Retinal pigment epithelial cell (primary cell): ENCODE measurements at places on chromosomes 13 and 19.

GRCh38 chr13:29676941-29677452 is 81.5 kb upstream of the SLC7A1 start:
- no peak for DNase-seq

GRCh38 chr19:47239610-47240296 is 8.8 kb upstream of the BBC3 start:
- no peak for DNase-seq

DNA sequence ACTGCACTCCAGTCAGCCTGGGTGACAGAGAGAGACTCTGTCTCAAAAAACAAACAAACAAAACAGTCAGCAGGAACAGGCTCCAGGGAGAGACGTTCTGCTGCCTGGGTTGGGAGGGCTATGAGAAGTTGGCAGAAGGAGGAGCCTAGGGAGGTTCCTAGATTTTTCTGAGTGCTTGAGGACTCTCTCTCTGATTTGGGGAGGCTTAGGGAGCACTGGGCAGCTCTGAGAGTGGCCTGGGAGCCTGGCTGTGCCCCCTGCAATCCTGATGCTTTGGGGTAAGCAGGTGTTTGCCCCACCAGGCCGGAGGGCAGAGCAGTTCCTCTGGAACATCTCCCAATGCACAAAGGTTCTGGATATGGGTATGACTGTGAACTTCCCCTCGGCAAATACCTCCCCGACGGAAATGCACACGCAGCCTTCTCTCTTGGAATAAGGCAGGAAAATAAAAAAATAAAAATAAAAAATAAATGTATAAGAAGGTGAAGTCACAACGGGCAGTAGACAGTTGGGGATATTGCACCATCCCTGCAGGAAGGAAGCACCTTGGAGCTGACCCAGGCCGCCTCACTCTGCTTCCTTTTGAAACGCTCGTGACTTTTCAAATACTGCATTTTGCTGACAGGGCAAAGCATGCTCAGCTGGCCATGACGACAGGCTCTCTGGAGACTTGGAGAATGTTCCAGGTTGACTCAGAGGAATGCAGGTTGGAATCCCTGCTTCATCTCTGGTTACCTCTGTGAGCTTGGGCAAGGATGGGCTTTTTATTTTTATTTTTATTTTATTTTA is 26.5 kb upstream of the HOMER3 start:
- no peak for DNase-seq

GRCh38 chr13:64928696-64929499 is 2301.2 kb downstream of the PCDH9 start:
- DNase-seq, result no peak

GRCh38 chr13:56102641-56103040 is 1038.1 kb upstream of the PRR20A start:
- no peak for DNase-seq

GRCh38 chr13:96672016-96672415 is 322.3 kb downstream of the OXGR1 start:
- no peak for DNase-seq

- DNase-seq, result no peak
These were observed 15.4 kb downstream of the AP1M1 start for GRCh38 chr19:16213076-16213475.

DNA sequence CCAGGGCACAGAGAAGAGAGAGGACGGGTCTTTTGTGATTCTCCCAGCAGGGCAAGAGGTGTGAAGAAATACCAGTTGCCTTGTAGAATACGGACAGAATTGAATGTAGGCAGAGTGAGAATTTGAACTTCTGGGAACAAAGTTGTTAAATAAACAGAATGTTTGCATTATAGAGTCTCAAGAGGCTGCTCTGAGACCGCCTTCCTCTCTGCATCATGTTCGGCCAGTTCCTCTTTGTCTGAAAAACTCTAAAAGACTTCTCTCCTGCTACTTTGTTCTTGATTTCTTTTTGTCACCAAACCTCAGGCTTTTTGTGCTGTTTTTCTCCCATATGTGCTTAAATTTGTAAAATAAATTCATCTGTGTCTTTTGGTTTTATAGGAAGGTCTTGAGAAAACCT is 256.4 kb downstream of the DLEU7 start:
- no peak for DNase-seq

GRCh38 chr13:103794526-103794925 is 728.3 kb upstream of the SLC10A2 start:
- no peak for DNase-seq

- DNase-seq, result no peak
These were observed 95.7 kb upstream of the CLDN10 start for GRCh38 chr13:95456815-95457214.

- DNase-seq, result no peak
These were observed 14.2 kb downstream of the ONECUT3 start for GRCh38 chr19:1767464-1767933.

- peak; percentile 52 for DNase-seq
These were observed 248.8 kb downstream of the DACH1 start for GRCh38 chr13:71618159-71618558.

- no peak for DNase-seq
These were observed 12.0 kb downstream of the B3GNT3 start for GRCh38 chr19:17806945-17807344.

DNA sequence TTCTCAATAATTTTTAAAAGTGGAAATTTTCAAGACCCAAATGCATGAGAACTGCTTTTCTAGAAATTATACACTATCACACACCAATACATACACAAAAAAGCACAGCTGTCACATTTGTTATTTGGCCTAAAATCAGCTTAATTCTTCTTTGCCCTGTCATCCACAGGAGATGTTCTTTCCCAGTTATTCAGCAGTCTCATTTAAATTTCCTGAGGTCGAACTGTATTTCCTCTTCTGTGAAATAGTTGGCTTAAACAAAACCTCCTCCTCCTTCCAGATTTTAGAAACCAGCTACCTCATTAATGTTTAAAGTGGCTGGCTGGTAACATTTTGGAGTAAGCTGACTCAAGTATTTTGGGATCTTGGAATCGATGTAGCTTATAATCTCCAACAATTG is 39.1 kb downstream of the SMAD9 start:
- no peak for DNase-seq

DNA sequence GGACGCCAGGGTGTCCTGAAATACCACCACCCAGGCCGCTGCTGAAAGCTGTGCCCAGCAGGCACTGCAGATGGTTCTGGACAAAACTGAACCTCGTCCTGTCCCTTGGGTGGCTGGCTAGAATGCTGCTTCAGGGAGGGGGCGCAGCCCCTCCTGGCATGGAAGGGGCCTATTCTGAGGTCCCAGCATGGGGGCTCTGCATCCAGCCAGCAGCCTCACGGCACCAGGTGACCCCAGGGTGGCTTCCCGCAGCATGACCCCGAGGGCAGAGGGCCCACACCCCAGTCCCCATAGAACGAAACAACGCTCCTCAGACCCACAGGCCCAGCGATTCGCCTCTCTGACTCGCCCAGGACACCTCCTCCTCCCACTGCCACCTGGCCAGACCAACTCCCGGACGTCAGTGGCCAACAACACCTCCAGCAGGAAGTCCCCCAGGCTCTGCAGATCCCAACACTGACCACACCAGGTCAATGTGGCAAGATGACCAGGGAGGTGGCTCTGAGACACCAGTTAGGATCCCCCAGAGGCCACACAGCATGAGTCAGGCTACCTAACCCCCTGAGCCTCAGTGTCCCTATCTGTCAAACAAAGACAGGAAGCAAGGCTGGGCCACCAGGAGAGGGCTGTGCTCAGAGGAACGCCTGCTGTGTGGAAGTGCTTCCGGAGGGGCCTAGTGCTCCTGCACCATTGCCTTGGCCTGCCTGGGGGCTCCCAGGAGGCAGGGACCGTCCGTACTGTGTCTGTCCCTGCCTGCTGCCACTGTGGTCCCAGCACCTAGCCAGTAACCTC is 6.1 kb downstream of the MKNK2 start:
- no peak for DNase-seq

DNA sequence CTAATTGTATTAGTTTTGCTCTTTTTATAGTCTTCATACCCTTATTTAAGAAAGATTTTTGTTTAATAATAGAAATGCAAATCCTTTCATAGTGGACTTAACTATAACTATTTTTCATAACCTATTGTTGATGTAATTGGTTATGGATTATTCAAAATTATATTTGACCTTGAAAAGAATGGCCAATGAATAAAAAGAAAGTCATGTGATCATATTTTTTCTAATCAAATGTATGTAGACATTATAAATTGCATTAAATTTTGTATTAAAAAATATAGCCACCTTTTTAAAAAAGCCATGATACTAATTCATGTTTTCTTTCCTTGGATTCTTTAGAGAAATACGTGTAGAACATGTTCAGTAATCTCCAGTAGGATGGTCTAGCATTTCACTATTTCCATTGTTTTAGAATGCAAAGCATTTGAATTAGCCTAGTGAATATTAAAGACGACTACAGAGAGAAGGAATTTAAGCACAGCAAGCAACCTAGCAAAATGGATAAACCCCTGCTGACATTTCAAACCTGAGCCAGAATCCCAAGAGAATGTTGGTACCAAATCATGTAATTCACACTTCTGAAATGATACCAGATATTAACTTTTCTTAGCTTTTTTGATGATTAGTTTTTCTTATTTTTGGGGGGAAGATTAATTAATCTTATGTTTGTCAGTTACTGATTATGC is 1297.4 kb upstream of the MIR17HG start:
- DNase-seq, result no peak

DNA sequence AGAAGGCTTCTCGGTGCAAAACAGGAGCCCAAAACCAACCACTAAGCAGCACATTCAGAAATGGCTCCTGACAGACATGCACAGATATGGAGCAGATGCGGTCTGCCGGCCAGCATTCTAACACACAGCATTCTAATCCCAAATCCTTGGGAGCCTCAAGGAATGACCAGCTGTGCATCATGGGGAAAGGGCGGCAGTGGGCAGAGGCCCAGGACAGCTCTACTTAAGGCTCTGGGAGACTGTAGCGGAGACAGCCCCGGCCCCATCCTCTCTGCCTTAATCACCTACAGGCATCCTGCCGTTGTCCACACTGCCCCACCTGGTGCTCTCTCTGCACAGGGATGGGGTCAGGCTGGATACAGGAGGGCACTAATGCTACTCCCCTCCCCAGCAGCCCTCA is 1016.0 kb downstream of the UQCRFS1 start:
- no peak for DNase-seq

- DNase-seq, result no peak
These were observed 104.4 kb downstream of the KLF5 start for GRCh38 chr13:73162912-73163911.

DNA sequence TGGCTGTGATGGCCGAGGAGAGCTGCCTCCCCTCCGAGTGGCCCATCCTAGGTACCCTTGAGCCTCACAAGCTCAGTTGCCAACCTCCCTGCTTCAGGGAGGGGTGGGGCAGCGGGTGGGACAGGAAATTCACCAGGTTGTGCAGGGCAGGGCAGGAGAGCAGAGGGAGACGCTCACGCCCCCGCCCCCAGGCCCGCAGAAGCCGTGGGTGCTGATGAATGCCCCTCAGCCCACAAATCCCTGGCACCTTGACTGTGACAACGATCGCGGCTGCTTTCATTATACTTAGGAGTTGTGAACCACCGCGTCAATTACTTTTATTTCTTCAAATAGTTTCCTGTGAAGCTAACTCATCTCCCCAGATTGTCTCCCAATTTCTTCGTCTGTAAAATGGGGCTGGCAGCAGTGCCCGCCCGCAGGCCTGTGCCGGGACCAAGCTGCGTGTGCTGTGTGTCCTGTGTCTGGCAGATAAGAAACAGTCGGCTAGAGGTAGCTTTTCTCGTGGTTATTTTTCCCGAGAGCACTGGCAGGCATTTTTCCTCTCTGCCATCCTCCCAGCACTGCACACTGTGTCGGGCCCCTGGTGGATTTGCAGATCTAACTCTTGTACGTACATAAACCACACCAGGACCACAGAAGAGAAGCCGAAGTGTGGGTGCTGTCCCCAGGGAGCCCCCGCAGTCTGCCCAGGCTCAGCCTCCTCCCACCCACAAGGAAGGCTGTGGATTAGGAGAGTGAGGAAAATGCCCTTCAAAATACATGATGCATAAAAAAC is 7.9 kb upstream of the RASA3 start:
- DNase-seq, result no peak

- DNase-seq, result no peak
These were observed 1.7 kb downstream of the PTOV1 start for GRCh38 chr19:49852631-49853126.

DNA sequence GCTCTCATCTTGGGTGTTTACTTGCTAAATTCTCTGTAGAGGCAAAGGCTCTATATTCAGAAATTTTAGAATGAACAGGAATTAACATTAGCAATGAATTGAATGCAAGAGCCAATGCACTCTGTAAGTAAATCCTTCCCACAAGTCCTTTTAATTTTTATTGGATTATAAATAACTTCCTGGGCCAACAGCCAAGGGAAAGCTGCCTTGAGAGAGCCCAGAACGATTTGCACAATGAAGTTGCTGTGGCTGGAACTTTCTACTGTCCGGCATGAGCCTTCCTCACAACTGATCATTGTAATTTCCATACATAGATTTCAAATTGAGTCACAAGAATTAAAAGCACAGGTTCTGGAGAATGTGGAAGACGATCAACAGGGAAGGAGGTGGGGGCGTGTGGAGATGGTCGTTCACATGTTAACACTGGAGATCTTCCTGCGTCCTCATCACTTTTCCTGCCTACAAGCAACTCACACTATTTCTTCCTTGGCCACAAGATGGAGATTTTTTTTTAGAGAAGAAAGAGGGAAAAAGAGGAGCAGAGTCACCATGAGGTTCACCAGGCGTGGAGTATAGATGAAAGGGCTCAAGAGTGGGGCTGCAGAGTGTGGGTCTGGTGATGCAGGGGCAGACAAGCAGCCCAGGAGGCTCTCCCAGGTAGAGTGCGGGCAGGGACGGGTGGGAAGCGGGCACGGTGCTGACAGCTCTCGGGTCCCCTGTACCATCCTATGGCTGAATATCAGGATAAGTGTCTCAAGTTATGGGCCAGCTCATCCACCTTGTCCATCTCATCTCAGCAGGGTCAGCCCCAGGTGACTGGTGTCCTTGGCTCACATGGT is 110.7 kb downstream of the SOX1 start:
- no peak for DNase-seq

DNA sequence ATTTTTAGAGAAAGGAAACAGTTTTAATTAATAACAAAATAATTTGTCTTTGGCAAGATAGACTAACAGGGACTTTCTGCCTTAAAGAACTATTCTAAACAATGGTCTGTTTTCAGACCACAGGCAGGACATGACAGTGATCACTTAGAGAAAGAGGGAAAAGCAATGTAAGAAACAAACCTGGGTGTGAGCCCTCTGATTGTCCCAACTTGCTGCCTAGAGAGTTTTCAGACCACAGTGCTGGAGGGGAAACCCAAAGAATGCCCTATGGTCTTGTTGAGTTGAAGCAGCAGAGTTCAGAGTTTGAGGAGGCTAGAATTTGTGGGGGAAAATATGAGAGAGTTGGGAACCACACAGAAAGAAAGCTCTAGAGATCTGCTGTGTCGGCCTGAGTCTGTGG is 38.1 kb downstream of the DGKH start:
- DNase-seq, result no peak

GRCh38 chr13:80101040-80101439 is 239.9 kb downstream of the SPRY2 start:
- no peak for DNase-seq
